ENCODE measurements at places on chromosomes 2 and 18.

GRCh38 chr2:134713176-134713575 lies 5.6 kb downstream of the TMEM163 start:
- no peak for DNase-seq

DNA sequence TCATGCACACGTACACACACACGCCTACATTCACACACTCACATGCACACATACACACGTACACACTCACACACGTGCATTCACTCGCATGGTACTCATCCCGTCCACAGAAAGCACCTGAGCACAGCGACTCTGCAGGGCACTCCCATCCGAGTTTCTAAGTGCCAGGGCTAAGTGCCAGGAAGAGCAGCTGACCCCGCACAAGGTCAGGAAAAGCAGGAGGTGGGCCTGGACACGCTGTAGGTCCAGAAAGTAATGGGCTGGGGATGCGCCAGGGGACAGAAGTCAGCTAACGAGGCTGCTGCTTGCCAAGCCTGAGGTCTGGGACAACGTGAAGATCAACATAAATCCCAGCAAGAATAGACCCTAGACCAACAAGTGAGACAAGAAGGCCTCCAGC lies 15.8 kb downstream of the ADI1 start:
- DNase-seq = no peak

- DNase-seq = no peak
Measured at GRCh38 chr18:53785811-53786210, 438.7 kb downstream of the MBD2 start.

DNA sequence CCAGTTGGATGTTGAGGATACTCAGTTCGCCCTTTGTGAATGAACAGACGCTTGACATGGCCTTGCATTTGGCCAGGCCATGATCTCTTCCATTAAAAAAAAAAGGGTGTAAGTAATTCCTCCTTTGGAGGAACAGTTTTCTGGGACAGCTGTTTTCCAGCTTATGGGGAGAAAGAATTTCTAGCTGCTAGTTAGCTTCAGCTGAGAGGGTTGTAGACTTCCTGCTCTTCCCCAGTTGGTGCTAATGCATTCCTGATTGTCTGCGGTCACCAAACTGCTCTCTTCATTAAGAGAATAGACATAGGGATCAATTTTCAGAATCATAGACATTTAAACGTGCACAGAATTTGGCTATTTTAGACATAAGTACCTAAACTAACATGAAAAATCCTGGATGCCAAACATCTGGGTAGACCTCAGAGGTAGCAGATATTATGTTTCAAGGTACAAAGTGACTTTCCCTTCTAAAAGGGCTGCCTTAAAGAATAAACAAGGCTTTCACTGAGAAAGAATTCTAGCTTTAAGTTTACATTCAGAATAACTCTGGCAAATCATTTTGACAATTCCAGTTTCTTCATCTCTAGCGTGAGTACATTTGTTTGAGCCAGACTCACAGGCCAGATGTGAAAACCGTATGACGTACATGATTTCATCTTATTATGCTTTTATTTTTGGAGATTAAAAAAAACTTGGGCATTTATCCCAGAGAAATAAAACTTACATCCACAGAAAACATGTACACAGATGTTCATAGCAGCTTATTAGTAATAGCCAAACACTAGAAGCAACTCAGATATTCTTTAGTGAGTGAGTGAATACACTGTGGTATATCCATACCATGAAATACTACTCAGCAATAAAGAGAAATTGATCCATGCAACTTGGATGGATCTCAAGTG lies 71.2 kb downstream of the MAIP1 start:
- DNase-seq = peak; percentile 75

DNA sequence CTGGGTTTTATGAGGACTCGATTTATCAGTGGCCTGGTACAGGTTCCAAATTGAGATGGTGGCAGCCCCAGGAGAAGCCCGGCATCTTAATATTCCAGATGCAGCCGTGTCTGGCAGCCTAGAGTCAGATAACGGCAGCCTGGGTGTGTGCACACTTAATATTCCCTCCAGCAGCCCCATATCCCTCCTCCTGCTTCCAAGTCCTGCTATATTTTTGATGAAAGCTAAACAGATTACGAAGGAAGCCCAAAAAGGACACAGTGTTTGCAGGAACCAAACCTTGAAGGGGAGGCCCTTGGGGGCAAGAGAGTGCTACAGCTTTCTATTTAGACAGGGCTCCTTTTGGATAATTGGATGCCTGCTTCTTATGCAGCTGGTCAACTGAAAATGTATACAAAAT lies 25.1 kb upstream of the ALK start:
- DNase-seq = no peak

DNA sequence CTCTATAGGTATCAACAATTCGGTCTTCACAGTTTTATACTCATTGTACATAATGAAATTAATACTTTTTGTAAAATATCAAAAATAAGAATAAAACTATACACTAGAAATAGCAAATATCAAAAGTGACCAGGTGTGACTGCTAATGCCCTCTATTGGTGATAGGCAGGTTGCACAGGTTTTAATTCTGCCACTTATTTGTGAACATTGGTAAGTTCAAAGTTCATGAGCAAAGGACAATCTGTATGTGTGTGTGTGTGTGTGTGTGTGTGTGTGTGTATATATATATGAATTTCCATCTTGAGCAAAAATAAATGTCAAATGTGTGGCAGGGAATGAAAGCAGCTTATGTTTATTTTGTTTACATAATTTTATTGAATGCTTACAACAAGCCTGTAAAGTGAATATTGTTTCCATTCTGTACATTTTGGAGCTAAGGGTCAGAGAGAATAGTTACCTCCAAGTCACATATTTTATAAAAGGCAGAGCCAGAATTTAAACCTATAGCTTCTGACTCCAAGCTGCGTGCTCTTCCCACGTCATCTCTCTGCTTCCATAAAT lies 537.4 kb downstream of the CPS1 start:
- no peak for DNase-seq

GRCh38 chr2:111122631-111123421 lies 2.1 kb downstream of the BCL2L11 start:
- DNase-seq = peak; percentile 70

Data from fibroblast of skin of right quadriceps (primary cell).